ENCODE measurements at places on chromosomes 2 and 18. TPM values are rescaled to one million over a fixed set of nuclear protein-coding genes. Genes with fewer than 3 reads are reported as not detected.

DNA sequence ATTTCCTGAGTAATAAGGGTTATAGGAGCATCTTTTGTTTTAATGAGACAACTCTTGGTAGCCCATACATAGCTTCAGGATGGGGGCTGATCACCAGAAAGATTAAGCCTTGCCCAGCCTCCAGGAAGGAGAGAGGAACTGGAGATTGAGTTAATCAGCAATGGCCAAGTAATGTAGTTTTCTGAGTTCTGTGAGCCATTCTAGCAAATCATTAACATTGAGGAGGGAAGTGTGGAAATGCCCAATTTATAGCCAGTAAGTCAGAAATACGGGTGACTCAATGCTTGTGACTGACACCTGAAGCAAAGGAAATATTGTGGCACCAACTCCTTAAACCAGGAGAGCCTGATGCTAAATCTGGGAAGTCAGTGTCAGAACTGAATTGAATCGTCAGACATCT, 205.1 kb upstream of the SRD5A2 start:
- no peaks in the 10 kb centered on the region for H3K4me1 ChIP-seq
- no peak overlapping the region for H3K4me3 ChIP-seq
- no peaks in the 10 kb centered on the region for H3K27me3 ChIP-seq
- H3K27ac ChIP-seq: no peak overlapping the region
- no peaks in the 10 kb centered on the region for H3K36me3 ChIP-seq
- DNase-seq: no peak

The ALPP gene
- polyA plus RNA-seq: not detected

GRCh38 chr2:149692961-149693396, 105.4 kb upstream of the MMADHC start:
- H3K4me1 ChIP-seq: no peaks in the 10 kb centered on the region
- no peaks in the 10 kb centered on the region for H3K36me3 ChIP-seq
- no peak overlapping the region for H3K4me3 ChIP-seq
- DNase-seq: no peak
- no peaks in the 10 kb centered on the region for H3K27me3 ChIP-seq

GRCh38 chr2:232525791-232526371, at the start of gene CHRND:
TSS of gene CHRND (plus strand) at chr2:232526160. CDS start at chr2:232526216, 56 bp downstream.
- H3K4me3 ChIP-seq: no peak within 1 kb of the TSS
- no peaks in the 10 kb centered on the region for H3K36me3 ChIP-seq

- H3K27ac ChIP-seq: no peak overlapping the region
- no peak for DNase-seq
- no peaks in the 10 kb centered on the region for H3K36me3 ChIP-seq
- no peaks in the 10 kb centered on the region for H3K4me1 ChIP-seq
- H3K4me3 ChIP-seq: no peak overlapping the region
Observed at GRCh38 chr2:35871672-35872071, 483.9 kb upstream of the CRIM1 start.

The SCN7A gene
- polyA plus RNA-seq: 63.5 TPM

- no peak overlapping the region for H3K4me3 ChIP-seq
- no peak overlapping the region for H3K27ac ChIP-seq
- peaks cover 10% of the 10 kb centered on the region for H3K36me3 ChIP-seq
- no peaks in the 10 kb centered on the region for H3K27me3 ChIP-seq
- no peaks in the 10 kb centered on the region for H3K4me1 ChIP-seq
Observed at GRCh38 chr2:11279398-11279797, 65.0 kb downstream of the ROCK2 start.

The SLC14A1 gene
- 1.2 TPM for polyA plus RNA-seq
